Right forelimb (tissue), 1 donor: ENCODE measurements at places on chromosomes 1 and 21.

- no peak for DNase-seq
Measured at GRCh38 chr1:219938706-219939105, 10.3 kb upstream of the SLC30A10 start.

DNA sequence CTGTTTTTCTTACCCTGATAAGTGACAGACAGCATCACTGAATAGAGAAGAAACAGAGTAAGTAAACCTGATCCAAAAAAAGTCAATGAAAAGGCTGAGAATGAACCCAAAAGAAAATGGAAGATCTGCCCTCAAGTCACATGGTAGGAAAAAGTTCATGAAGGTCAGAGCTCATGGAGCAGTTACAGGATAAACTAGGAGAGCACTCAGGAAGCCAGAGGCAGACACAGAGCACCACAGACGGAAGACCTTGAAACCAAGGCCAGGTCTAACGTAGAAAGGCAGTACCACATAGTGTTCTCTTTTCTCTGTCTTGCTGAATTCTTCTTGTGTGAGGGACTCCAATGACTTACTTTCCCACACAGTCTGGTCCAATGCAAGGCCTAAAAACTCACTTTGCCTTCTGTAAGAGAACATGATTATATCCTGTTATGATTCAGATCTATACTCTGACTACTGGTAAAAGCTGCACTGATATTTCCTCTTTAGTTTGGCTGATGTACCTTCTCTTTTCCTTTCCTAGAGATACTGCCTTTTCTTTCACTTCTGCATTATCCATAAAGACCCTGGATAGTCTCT lies 40.8 kb downstream of the RTCA start:
- DNase-seq: no peak

DNA sequence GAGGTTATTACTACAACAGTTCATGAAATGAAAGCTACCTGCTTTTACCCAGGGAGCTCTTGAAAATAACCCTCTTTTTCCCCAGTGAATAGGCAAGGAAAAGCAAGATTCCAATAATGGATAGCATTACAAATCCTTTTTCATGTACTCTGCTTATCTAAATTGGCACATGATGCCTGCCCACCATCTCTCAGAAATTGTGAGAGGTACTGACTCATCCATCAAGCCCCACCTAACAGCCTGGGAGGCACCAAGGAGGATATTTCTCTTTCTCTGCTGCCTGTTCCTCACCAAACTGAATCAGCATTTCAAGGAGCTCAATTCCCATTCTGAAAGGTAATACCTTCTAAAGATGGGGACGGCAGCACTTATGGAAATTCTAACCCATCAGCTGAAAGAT lies 34.4 kb downstream of the PALMD start:
- no peak for DNase-seq

DNA sequence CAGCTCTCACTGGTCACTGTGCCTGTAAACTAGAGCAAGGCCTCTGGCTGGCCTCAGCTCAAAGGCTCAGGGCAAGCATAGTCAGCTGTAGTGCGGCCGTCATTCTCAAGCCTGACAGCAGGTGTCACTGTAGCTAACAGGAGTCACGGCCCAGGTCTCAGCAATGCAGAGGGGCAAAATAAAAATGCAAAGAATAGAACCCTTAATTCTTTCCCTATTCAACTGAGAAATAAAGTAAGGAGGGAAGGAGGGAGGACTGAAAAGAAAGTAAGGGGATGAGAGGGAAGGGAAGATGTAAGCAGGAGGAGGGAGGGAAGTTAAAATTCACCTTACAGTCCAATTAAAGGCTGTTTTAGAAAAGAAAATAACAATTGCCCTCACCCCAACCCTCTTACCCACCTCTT lies 106.1 kb downstream of the KIAA0319L start:
- peak; percentile 80 for DNase-seq

GRCh38 chr21:28393279-28393678 lies 599.4 kb downstream of the LTN1 start:
- no peak for DNase-seq
